ENCODE measurements at places on chromosomes 7 and 10.
A peak's percentile ranks its signal among the peaks of the same experiment; 100 is the strongest.

GRCh38 chr10:89481662-89482061, 53.7 kb downstream of the SLC16A12 start:
- peak; percentile 91 for DNase-seq

DNA sequence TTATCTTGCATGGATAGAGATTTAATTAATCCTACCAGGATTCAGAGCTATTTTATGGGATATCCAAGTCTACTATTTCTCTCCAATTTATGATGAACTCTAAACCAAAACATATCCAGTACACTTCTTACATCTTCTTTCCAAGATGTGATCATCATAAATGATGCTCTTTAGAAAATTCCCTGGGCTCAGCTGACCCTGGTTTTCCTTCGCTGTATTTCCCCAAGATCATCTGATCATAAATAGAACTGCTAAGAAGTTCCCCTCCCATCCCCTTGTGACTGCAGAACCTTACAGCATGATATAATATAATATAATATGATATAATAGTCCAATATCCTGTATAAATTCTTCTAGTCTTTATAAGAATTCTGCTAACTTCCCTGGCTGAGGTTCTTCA, 114.6 kb upstream of the LYZL2 start:
- no peak for DNase-seq

DNA sequence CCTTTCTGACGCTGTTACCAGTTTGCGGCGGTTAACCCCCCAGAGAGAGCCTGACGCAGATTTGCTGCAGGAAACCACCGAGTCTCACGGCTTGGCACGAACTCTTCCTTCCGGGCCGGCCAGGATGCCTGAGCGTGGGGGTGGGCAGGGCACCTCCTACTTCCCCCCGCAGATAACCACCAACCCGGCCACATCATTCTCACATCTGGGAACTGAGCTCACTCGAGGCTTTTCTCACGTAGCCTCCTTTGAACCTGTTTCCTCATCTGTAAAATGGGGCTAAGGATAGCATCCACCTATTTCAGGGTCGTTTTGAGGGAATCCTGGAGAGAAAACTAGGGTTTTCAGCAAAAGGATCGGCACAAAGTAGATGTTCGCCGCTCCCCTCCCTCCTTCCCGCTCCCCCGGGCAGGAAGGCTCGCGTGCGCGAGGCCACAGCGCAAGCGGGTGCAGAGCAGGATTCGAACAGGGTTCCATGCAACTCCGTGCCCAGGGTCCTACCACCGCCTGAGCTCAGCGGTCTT, 23.6 kb downstream of the DDIT4 start:
- peak; percentile 96 for DNase-seq

DNA sequence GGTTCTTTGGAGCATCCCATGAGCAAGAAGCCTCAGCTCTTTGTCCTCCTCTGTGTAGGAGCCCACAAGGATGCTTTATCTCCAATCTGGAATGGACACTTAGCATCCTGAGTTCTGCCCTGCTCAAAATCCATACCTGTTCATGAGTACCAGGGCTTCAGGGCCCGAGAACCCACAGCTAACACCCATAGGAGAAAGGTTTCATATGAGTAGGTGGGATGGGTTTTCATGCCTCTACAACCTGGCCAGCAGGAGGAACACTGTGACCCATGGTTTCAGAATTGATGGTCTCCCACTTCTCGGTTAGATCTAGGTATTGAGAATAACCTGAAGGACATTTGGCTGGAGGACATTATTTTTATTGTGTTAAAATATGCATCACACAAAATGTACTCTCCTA, 57.8 kb downstream of the TBXAS1 start:
- no peak for DNase-seq

- no peak for DNase-seq
Observed at GRCh38 chr7:75578081-75578480, 86.0 kb downstream of the SPDYE5 start.

DNA sequence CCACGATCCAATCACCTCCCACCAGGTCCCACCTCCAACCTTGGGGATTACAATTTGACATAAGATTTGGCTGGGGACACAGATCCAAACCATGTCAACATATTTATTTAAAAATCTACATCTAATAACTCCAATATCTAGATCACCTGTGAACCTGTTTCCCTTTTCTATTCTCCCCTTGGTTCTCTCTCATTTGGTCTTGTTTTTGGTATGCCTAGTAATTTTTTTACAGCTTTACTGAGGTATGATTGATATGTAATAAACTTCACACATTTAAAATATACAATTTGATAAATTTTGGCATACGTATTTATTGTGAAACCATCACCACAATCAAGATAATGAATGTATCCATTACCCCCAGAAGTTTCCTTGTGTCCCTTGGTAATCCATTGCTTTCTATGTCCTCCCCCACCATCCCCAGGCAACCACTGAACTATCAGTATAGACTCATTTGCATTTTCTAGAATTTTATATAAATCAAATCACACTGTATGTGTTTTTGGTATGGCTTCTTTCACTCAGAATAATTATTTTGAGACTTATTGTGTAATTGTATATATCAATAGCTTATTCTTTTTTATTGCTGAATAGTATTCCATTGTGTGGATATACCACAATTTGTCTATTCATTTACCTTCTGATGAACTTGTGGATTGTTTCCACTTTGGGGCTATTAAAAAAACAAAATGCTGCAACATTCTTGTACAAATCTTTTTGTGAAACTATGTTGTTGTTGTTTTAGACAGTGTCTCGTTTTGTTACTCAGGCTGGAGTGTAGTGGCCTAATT, 45.2 kb upstream of the NUB1 start:
- no peak for DNase-seq

- no peak for DNase-seq
Observed at GRCh38 chr7:98674881-98675280, 57.8 kb downstream of the NPTX2 start.

DNA sequence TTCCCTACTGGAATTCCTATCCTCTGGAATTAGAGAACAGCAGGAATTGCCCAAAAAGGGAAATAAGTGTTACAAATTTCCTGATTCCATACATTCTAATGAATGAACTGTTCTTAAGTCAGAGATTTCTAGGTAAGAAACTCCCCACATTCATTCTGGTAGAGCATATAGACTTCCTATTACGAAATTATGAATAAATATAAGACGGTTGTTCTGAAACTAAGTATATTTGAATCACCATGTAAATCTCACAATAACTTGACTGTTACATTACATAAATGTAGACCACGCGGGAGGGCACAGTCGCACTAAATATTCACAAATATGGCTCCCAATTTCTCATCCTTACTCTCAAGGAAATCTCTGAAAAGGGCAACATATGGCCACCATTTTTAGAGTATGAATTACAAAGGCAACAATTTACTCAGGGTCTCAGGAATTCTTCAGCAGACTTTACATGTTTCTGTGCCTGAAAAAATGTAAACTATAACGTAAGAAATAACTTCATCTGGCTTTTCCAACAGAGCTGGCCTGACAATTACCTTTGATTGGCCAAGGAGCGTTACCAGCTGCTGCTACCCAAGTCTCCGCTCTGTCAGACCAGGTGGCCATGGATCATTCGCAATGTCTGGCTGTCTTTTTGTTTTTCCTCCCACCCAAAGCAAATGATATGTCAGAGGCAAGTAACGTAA, 115.8 kb downstream of the MPP7 start:
- DNase-seq = no peak

DNA sequence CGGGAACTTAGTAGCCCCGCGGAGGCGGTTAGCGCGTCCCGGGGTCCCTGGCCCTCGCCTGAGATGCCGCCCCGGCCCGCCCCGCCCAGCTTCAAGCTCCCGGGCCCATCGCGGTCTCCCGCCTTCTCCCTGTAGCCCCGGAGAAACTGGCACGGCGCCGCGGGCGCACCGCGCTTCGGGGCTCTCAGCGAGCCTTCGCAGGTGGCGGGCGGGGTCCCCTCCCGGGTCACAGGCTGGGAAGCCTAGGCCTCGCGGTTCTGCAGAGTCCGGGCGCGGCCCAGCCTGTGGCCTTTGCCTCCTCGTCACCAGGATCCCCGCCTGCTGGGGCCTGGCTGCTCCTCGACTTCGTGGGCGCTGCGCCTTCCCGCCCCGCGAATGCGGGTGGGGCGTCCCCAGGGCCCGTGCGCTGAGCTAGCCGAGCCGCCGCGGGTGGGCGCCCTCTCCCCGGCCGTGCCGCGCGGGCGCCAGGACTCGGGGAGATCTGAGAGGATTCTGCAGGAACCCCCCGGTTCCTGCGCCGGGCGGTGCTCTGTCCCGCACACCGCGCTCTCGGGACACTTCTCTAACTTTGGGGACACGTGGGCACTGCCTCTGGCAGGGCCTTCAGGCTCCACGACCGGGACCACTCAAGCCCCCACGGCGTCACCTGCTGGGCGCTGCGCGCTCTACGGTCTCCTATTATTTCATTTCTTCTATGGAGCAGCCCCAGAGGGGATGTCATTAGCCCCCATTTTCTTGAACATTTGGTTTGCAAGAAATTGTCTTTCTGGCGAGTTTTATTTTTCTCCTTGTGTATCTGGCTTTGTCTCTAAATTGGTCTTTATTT, 682 bp upstream of the RGS10 start:
- DNase-seq = no peak

GRCh38 chr10:3784510-3785250, at the start of gene KLF6:
TSS of gene KLF6 (minus strand) at chr10:3785209. CDS start at chr10:3785014, 195 bp downstream.
- peak; percentile 38 for DNase-seq

- no peak for DNase-seq
Observed at GRCh38 chr7:1987591-1988532, 244.9 kb downstream of the MAD1L1 start.

DNA sequence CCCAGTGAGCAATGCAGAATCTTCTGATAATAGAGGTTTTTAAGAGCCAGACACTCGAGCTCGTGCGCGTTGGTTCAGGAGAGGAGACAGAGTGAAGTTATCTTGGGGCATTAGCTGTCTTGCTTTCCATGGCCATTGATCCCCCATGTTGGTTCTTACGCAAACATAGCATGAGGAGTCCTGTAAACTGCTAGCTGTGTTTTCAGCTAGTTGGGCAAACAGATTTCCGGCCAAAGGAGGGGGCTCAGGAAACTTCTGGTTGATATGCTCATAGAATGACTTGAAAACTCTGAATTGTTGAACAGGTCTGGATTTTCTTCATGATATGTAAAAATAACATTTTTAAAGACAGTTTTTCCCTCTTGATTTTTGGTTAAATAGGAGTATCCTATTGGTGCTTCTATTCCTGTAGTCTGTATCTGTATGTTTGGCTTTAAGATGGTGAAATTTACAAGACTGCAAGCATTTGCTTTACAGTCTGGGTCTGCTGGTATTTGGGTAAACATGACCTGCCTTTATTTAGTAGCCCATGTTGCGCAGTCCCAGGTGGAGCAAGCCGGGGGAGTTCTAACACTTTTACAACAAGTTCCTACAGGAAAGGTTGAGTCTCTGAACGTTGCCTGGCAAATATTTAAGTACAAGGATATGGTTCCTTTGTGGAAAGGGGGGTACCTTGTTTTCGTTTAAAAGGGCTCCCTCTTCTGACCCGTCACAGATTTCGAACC, 218.4 kb upstream of the KCND2 start:
- DNase-seq = no peak

GRCh38 chr7:142158736-142159496, 47.4 kb downstream of the MGAM2 start:
- DNase-seq = no peak

GRCh38 chr7:127940381-127941160, 90.7 kb downstream of the LRRC4 start:
- DNase-seq = no peak

GRCh38 chr7:111147708-111148533, 57.0 kb downstream of the LRRN3 start:
- DNase-seq = no peak

- DNase-seq = no peak
Observed at GRCh38 chr10:95650232-95650631, 6.3 kb downstream of the ALDH18A1 start.

DNA sequence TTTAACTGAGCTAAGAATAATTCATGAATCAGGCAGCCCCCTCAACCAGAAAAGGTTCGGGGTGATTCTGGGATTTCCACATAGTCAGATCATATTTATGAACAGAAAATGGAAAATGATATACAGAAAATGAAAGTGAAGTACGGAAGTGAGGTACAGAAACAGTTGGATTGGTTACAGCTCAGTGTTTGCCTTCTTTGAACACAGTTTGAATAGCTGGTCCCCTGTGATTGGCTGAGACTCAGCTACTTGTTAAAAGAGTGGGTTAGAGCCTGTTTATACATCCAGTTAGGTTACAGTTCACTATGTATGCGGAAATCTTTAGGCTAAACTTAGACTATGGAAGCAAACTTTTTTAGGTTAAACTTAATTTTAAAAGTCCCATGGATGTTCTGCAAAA, 511.7 kb downstream of the PLXDC2 start:
- DNase-seq = no peak

Measured in foreskin fibroblast (primary cell).